ENCODE measurements at places on chromosomes 11 and 22.
A peak's percentile ranks its signal among the peaks of the same experiment; 100 is the strongest.

GRCh38 chr11:74636630-74637184 is 44.3 kb downstream of the POLD3 start:
- DNase-seq, result no peak

GRCh38 chr22:20569059-20570058 is 61.9 kb downstream of the MED15 start:
- peak; percentile 94 for DNase-seq

- peak; percentile 86 for DNase-seq
These were observed at the start of the genes ILK and RRP8 for GRCh38 chr11:6603287-6604080. Gene ILK (plus strand): TSS chr11:6603774. CDS start chr11:6604272, 498 bp downstream. Gene RRP8 (minus strand): TSS chr11:6603616. CDS start chr11:6603502, 114 bp downstream.

- DNase-seq, result no peak
These were observed 116.3 kb downstream of the TIMP3 start for GRCh38 chr22:32917577-32918354.

GRCh38 chr11:108966206-108966605 is 301.3 kb downstream of the DDX10 start:
- no peak for DNase-seq

GRCh38 chr11:18091731-18092130 is 14.2 kb downstream of the SAAL1 start:
- no peak for DNase-seq

DNA sequence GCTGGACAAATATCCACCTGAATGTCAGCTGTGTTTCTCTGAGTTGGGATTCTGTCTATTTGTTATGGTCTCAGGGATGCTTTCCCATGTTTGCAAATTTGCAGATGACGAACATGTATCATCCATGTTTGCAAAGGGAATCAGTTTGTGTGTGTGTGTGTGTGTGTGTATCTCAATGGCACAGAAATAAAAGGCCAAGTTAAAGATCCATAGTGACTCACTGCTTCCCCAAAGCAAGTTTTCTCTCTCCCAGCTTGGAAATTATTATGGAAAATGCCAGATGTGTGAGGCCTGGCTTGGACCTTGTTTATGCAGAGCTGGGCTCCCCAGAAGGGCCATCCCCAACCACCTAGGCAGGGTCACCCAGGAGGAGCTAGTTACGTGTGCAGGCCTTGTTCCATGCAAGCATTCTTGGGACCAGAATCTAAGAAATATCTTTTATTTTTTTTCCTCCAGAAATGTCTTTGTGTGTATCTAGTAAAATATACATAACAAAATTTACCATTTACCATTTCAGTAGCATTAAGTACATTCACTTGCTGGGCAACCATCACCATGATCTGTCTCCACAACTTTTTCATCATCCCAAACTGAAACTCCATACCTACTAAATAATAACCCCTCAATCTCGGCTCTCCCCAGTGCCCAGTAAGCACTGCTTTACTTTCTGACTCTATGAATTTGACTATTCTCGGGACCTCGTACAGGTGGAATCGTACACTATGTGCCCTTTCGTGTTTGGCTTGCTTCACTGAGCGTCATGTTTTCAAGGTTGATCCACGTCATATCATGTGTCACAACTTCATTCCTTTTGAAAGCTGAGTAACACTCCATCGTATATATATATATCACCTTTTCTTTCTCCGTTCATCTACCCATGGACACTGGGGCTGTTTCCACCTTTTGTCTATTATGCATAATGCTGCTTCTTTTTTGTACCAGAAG is 56.6 kb upstream of the WNT7B start:
- no peak for DNase-seq

DNA sequence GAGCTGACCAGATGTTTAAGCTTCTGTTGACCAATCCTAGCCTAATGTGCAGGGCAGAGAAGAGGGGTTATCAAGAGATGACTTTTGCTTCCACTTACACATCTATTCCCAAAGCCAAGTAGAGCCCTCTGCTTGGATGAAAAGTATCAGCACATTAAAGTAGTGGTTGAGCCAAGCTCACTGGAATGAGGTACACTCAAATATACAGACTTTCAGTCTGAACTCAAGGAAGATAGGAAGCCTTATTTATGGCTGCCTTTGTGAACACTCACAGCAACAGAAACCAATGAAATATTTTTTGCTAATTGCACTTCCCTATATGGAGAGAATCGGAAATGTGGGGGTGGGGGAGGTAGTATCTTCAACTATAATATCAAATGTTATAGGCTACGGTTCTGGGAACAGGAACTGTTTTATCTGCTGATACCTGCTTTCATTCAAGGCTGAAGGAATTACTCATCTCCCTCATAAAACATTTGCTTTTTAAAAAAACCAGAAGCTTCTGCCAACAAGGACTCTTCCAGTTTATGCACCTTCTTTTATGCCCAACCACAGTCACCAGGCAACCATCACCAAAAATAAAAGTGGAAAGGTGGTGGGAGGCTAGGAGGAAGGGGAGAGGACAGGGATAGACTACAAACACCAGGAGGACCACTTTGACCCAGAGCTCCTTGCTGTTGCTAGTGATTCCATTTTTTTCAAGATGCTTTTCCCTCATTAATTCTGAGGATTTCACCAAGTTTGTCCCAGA is 91.2 kb downstream of the CLPB start:
- DNase-seq, result no peak

- no peak for DNase-seq
These were observed 63.0 kb upstream of the SLC6A5 start for GRCh38 chr11:20536365-20536764.

GRCh38 chr22:41902932-41903421 is 11.9 kb downstream of the SHISA8 start:
- DNase-seq, result no peak

DNA sequence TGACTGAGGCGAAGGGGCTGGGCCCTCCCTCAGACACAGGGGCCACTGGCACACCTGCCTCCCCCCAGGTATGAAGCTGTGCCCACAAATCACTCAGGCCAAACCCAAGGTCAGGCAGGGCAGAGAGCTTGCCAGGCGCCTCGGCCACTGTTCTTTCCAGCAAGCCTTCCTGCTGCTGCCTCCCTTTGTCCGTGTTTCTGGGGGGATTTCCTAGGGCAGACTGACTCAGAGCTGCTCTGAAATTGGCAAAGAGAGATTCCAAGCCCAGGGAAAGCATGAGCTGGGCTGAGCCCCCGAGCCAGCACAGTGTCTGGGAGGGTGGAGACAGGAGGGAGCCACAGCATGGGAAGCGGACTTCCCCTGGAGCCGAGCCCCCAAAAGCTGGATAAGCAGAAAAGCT is 33.2 kb downstream of the PPP2R1B start:
- no peak for DNase-seq

DNA sequence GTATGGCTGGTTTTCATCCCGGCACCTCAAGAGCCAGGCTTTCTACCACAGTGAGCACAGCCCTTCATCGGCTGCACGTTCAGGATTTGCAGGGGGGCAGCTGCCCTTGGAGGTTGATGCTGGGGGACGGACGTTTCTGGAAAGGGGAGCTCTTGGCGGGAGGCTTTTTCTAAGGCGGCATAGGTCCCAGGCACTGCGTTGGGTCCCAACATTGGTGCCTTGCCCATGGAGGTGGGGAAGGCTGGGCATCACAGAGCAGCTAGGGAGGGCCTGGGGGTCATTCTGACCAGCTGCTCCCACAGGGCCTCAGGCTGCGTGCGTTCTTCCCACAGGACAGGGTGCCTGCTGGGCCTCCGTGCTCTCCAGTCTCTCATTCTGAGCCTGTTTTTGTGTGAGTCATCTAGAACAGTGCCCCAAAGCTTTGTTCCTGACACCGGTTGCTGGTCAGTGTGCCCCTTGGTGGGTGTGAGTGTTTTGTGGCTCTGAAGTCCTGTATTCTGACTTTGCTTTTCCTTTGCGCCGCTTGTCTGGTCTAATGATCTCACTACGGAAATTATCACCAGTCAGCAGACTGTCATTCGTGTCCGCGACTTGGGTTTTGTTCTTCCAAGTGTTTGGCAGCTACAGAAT is 275.9 kb downstream of the TBC1D22A start:
- DNase-seq, result no peak

GRCh38 chr11:30433831-30434230 is 110.9 kb downstream of the ARL14EP start:
- DNase-seq, result no peak

GRCh38 chr11:31110830-31111229 is 258.7 kb downstream of the DCDC1 start:
- DNase-seq, result no peak

GRCh38 chr11:93526346-93526633 is 16.9 kb downstream of the SMCO4 start:
- DNase-seq, result no peak

GRCh38 chr11:102712137-102712536 is 6.6 kb upstream of the MMP27 start:
- DNase-seq, result no peak

DNA sequence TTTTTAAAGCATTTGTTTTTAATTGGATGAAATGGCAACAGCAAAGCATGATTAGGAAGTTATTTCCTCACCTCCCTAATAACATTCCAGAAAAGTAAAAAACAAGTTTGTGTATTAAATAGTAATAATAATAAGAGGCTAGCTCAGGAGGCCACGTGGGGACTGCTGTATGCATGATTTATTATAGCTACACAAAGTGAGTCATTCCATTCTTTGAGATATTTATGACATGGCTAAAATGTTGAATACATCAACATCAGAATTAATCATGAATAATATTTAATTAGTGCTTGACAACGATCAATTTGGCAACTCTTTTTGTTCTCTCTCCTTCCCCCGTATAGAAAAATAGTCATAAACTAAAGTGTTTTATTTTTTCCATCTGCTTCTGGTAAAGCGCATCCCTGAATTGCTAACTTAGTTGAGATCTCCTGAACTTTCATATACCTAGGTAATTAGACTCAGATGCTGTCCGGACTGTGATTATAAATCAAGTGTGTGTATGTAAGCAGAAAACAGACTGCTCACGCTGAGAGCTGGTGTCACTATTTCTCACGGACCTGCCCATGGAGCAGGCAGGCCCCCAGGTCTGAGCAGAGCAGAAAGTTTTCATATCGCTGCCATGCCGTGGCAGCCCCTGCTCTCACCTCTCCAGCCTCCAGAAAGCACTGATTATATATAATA is 125.7 kb downstream of the WT1 start:
- no peak for DNase-seq

GRCh38 chr11:90134478-90135003 is at the start of gene NAALAD2:
Gene NAALAD2 (plus strand): TSS chr11:90134663. CDS start chr11:90134759, 96 bp downstream.
- DNase-seq, result no peak

- no peak for DNase-seq
These were observed 414.6 kb upstream of the LARGE1 start for GRCh38 chr22:34334893-34335292.

DNA sequence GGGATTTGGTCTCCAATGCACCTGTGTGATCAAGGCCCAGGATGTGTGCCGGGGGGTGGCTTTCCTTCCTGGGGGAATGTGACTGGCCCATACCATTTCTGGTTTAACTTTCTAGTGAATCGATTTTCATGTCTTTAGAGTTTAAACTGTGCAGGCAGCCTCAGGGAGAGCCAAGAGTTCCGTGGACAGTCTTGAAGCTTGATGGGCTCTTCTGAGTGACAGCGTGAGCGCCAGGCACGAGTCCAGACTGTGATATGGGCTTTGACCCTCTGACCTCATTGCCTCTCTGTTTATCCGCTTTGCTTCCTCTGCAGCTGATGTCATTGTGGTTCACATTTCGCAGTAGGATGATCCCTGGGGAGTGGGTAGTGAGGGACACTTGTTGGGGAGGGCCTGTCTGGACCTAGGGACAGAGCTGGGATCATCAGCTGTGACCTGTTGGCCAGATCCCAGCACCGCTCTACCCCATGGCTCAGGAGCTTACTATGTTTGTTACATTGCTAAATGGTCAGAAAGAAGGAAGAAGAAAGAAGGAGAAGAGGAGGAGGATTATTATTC is 80.6 kb upstream of the CLDN5 start:
- no peak for DNase-seq

- DNase-seq, result no peak
These were observed 265.4 kb upstream of the ARHGAP20 start for GRCh38 chr11:110977661-110978060.

DNA sequence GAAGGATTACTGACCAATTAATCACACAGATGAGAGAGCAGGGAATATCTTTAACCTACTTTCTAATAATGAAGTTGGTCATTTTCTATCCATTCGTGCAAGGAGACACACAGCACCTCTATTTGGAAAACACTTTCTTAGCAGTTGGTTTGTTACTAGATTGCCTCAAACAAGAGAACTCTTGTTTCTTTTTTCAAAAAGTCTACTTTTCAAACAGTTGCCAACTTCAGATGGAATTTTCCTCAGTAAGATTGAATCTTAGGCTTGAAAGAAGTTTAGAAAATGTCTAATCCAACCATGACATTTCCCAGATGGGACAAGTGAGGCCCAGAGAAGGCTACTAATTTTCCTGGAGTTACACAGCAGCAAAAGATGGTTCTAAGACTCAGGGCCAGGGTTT is 42.4 kb upstream of the SMTN start:
- DNase-seq, result no peak

GRCh38 chr22:31363885-31364465 is 17.8 kb upstream of the PATZ1 start:
- no peak for DNase-seq

GRCh38 chr11:69215216-69215615 is 59.5 kb downstream of the SMIM38 start:
- no peak for DNase-seq

DNA sequence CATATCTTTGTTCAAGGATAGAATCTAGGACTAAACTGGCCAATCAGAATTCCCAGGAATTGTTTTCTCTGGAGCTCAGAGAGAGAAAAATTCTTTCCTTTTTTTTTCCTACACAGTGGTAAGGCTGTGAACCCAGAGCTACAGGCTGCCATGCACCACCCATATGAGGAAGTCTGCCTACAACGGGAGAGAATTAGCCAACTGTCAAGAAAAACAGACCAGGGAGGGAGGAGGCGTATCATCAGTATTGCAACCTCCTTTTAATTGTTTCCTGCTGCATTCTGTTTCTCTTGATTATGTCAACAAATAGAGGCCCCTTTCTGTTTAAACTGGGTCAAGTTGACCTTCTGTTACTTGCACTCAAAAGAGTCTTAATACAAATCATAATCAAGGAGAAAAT is 176.5 kb upstream of the UBASH3B start:
- DNase-seq, result no peak

DNA sequence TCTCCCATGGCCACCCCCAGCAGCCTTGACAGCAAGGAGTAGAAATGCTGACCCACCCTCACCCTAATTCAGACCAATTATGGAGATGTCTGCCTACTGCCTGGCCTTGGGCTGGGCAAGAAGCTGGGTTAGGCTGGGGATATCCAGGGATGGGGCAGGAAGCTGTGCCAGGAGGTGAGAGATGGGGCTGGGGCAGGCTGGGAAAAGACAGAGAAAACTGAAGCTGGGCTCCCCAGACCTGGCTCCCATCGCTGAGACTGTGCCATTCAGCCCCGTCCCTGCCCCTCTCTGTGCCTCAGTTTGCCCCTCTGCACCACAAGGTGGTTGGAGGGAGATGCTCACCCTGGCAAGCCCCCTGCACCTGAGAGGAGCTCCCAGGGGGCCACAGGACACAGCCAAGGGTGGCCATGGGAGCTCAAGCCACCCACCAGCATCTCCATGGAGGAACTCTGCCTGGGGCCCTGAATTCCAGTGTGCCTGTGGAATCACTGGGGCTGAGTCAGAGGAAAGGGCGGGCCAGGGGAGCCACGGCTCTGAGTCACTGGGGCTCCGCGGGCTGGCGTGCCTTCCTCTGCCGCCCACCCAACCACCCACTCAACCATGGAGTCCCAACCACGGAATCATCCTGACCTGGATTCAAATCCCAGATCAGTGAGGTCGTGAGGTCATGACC is 6.0 kb upstream of the CARD10 start:
- DNase-seq, result no peak

GRCh38 chr11:101584655-101585054 is 848 bp upstream of the TRPC6 start:
- no peak for DNase-seq
